Activated CD4-positive, alpha-beta T cell treated with anti-CD3 and anti-CD28 coated beads for 48 hours (primary cell): ENCODE measurements at places on chromosomes 12 and 14.

- DNase-seq: no peak
Observed at GRCh38 chr12:108640802-108641445, 7.2 kb upstream of the SELPLG start.

GRCh38 chr14:81971911-81972310, 438.3 kb upstream of the SEL1L start:
- DNase-seq: no peak

GRCh38 chr12:79535751-79536150, 155.0 kb downstream of the PAWR start:
- DNase-seq: no peak

- DNase-seq: no peak
Observed at GRCh38 chr14:64059454-64060198, 206.8 kb downstream of the SYNE2 start.

DNA sequence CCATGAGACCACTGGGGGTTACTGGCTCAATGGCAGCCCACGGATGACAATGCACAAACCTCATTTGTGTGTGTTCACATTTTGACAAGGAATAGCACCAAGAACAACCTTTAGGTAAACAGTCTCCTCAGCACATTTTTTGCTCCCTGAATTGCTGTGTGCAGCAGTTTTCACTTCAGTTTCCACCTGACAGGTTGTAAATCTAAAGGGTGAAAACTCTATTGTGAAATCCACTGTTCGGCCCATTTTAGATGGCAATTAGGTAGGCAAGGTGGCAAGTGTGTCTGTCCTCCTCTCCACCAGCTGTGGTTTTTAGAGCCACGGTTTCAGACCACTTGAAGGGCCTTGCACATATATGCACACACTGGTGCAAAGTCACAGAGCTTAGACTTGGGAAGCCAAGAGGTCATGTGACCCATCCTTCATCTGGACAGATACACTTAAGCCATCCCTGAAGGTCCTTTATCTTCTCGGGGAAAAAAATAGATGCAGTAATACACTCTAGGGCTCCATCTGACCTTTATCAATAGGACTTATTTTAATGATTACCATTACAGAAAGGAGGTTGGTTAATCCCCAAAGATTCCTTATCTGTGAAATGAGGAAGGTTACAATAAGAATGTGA, 23.2 kb downstream of the HAL start:
- DNase-seq: no peak

DNA sequence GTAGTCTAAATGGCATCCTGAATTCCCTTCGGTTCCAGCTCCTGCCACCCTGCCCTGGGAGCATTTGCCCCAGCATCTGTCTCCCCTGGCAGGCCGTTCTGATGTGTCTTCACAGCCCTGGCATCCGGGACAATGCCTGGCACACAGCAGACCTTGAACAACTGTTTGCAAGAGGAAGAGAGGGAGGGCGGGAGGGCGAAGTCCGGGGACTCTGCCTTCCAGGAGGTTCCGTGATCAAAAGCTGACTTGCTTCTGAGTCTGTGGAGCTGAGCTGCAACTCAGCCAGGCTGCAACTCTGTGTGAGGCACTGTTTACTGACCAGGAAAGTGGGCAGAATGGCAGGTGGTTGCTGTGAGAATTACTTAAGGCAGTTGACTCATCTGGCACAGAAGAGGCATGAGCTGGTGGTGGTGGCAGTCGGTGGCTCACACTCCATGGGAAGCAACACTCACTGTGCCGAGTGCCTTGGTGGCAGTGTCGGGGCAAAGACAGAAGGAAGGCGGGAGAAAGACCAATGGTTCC, 61.1 kb upstream of the DLK1 start:
- DNase-seq: no peak
